Dorsolateral prefrontal cortex (tissue), 122 donors: ENCODE measurements at places on chromosomes 13 and 19. TPM values are rescaled to one million over a fixed set of nuclear protein-coding genes. Genes with fewer than 3 reads are reported as not detected.

Gene PROZ
- not detected for total RNA-seq

Gene KIR2DL3
- not detected for total RNA-seq

Gene IGFL2
- 2.2 TPM for total RNA-seq

Gene SPACA4
- not detected for total RNA-seq

Gene ZNF653
- 19.7 TPM for total RNA-seq

Gene TUBA3C
- total RNA-seq = not detected

Gene MEF2B
- 2.6 TPM for total RNA-seq

Gene TMED1
- 13.3 TPM for total RNA-seq

Gene ZNF665
- 7.1 TPM for total RNA-seq

Gene CADM4
- 116 TPM for total RNA-seq

Gene JUNB
- 39.4 TPM for total RNA-seq

Gene LRRC25
- 1.5 TPM for total RNA-seq

Gene SLC5A5
- total RNA-seq = not detected

Gene WTIP
- total RNA-seq = 5.7 TPM

Gene OR7C1
- 0.49 TPM for total RNA-seq

Gene REEP6
- total RNA-seq = 19.2 TPM

Gene C19orf33
- total RNA-seq = not detected

Gene B3GNT3
- not detected for total RNA-seq

Gene HSPB6
- total RNA-seq = 10.1 TPM

Gene ZNF181
- total RNA-seq = 15.7 TPM
